ENCODE measurements at places on chromosomes 4 and X. TPM values are rescaled to one million over a fixed set of nuclear protein-coding genes. Genes with fewer than 3 reads are reported as not detected.

The CYP4V2 gene
- total RNA-seq: 2.2 TPM

The DMP1 gene
- total RNA-seq: 0.11 TPM

The DMD gene
- total RNA-seq: 8.4 TPM

The CTAG2 gene
- total RNA-seq: not detected

The PPP4R3C gene
- total RNA-seq: not detected

GRCh38 chr4:85736571-85736970, 261.6 kb downstream of the ARHGAP24 start:
- no peak for DNase-seq

- DNase-seq: no peak
These were observed 100.9 kb downstream of the FHDC1 start for GRCh38 chr4:153036931-153037482.

- no peak for DNase-seq
These were observed 121.2 kb upstream of the MID1 start for GRCh38 chrX:10741550-10741949.

DNA sequence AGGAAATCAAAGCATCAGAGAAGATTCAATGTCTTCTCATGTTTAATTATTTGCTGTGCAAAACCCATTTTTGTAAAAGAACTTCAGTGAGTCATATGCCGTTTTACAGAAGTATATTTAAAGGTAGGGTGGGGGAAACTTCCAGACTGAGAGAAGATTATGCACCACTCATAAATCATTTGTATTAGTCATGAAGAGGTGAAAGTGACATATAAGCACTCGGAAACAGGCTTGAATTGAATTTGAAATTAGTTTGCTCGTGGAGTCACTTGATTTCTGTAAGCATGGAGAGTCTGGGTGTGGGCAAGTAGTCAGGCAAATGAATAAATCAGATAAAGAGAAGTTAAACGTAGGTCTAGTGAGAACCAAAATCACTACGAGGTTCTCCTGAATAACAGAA, 335.1 kb downstream of the ANK2 start:
- no peak for DNase-seq

DNA sequence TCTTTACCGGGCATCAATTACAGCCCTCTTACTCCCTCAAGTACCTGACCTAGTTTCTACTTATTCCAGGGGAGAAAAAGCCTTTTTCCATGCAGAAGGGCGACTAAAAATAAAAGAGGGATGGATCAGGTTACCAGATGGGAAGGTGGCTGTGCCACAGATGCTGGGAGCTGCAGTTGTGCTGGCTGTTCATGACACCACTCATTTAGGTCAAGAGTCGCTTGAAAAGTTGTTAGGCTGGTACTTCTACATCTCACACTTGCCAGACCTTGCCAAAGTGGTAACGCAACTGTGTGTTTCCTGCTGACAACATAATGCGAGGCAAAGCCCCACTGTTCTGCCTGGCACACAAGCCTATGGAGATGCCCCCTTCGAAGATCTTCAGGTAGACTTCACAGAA, 148.4 kb upstream of the FGF16 start:
- DNase-seq: no peak

GRCh38 chr4:40327340-40327739, 7.8 kb upstream of the CHRNA9 start:
- DNase-seq: no peak

DNA sequence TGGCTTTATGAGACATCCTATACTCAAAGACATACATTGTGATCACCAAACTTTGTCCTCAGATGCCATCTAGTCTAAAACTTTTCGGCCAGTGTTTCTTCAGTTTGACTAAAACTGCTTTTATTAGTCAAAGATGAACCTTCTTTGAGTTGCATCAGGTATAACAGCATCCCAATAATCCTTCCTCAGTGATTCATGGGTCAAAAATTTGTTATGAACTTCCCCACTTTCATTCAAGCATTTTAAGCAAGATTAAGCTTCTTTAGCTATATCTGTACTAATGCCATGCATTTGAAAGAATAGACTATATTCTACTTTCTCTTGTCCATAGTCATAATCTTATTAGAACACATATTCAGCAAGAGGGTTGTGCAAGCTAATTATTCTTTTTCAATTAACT, 1070.4 kb upstream of the ADGRL3 start:
- no peak for DNase-seq

GRCh38 chr4:66095065-66095464, 424.8 kb upstream of the EPHA5 start:
- no peak for DNase-seq

DNA sequence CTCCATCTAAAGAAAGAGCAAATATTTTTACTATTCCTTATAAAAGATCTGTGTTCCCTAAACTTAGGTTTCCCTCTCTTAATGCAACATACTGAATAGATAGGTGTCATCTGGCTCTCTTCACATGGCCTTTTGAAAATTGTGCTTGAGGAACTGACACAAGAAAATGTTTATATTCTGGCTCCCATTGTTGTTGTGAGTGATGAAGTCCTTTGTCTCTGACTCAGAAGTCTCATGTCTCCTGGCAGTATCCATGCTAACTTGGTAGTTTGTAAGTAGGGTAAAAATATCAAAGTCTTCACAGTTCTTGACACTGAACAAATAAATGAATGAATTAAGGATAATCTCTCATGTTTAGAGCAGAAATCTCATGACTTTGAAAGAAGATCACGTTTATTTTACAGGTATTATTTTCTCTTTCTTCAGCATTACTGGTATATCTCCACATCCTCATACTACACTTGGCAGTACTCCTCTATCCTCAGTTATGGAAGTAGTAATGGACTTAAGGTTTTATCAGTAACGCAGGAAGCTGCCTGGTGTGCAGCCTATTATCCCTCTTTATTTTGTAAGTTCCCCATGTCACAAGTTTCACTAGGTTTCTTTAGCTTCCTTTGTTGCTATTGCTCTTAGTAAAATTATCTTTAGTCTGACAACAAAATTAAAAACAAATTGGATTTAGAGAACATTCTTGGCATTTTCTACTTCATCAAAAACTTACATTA, 14.2 kb upstream of the PABPC4L start:
- no peak for DNase-seq
